ENCODE measurements at places on chromosomes 12 and 14. TPM values are rescaled to one million over a fixed set of nuclear protein-coding genes. Genes with fewer than 3 reads are reported as not detected.

MYH6 gene
- not detected for total RNA-seq

GPR132 gene
- not detected for total RNA-seq

BCAT1 gene
- total RNA-seq, result not detected

SFSWAP gene
- total RNA-seq, result 37.4 TPM

CLEC9A gene
- not detected for total RNA-seq

SERPINA12 gene
- total RNA-seq, result not detected

CNTN1 gene
- total RNA-seq, result not detected

IL23A gene
- 0.36 TPM for total RNA-seq

PROX2 gene
- not detected for total RNA-seq

CPNE6 gene
- total RNA-seq, result not detected

PRPH gene
- not detected for total RNA-seq

WSCD2 gene
- not detected for total RNA-seq

KRT6A gene
- total RNA-seq, result not detected

PTHLH gene
- 1.6 TPM for total RNA-seq

CLEC4D gene
- total RNA-seq, result not detected

KRT83 gene
- total RNA-seq, result 0.94 TPM

LBHD2 gene
- total RNA-seq, result not detected

OR4K1 gene
- not detected for total RNA-seq

OAS3 gene
- total RNA-seq, result 70.9 TPM

CHGA gene
- not detected for total RNA-seq

SLC5A8 gene
- total RNA-seq, result not detected

RASSF8 gene
- not detected for total RNA-seq

WIF1 gene
- total RNA-seq, result not detected

TMEM121 gene
- 0.65 TPM for total RNA-seq

TBC1D30 gene
- total RNA-seq, result 44.7 TPM

TEDC1 gene
- 112 TPM for total RNA-seq

GLI1 gene
- total RNA-seq, result 4.2 TPM

NEK9 gene
- total RNA-seq, result 24.7 TPM

CD69 gene
- not detected for total RNA-seq

HOTAIR gene
- total RNA-seq, result 6.8 TPM

SLC25A47 gene
- total RNA-seq, result 0.37 TPM

TSPAN8 gene
- total RNA-seq, result 269 TPM

AKAP3 gene
- total RNA-seq, result 0.10 TPM

ABHD4 gene
- total RNA-seq, result 8.4 TPM

SSTR1 gene
- 0.56 TPM for total RNA-seq

RASAL1 gene
- total RNA-seq, result 0.33 TPM

CRIP1 gene
- total RNA-seq, result 791 TPM

PLEKHG7 gene
- total RNA-seq, result 0.13 TPM

Measured in HT-29 (cell line).